WTC11 (cell line): ENCODE measurements at places on chromosomes 5 and 9. TPM values are rescaled to one million over a fixed set of nuclear protein-coding genes. Genes with fewer than 3 reads are reported as not detected.

GRCh38 chr9:136516191-136516654 lies 29.6 kb downstream of the NOTCH1 start:
- no peaks in the 10 kb centered on the region for H3K4me1 ChIP-seq
- no peaks in the 10 kb centered on the region for H3K27me3 ChIP-seq
- H3K4me3 ChIP-seq = no peak overlapping the region

DNA sequence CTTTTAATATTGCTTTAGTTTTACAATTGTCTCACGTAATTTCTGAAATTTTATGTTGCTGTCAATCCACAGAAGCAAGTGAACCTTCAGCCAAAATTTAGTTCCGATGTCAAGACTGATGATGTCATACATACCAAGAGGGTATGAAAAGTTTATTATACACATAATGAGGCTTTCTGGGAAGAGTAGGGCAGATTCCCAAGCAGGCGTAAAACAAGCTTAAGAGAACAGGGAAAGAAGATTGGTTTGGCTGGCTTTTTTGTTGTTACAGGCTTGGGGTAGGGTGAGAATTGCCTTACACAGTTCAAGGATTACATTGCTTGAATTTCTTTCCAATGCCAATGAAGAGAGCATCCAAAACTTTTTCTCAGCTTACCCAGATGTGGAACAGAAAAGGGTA lies 1962.9 kb upstream of the CDH6 start:
- no peak overlapping the region for H3K27ac ChIP-seq
- H3K36me3 ChIP-seq = peaks cover 3% of the 10 kb centered on the region; the same call in 1 of the 2 replicates
- no peaks in the 10 kb centered on the region for H3K27me3 ChIP-seq

- no peaks in the 10 kb centered on the region for H3K36me3 ChIP-seq
- DNase-seq = no peak
- H3K27ac ChIP-seq = no peak overlapping the region
- no peaks in the 10 kb centered on the region for H3K4me1 ChIP-seq
- H3K4me3 ChIP-seq = no peak overlapping the region
- H3K27me3 ChIP-seq = no peaks in the 10 kb centered on the region
Measured at GRCh38 chr9:25917731-25918362, 239.6 kb upstream of the TUSC1 start.

DNA sequence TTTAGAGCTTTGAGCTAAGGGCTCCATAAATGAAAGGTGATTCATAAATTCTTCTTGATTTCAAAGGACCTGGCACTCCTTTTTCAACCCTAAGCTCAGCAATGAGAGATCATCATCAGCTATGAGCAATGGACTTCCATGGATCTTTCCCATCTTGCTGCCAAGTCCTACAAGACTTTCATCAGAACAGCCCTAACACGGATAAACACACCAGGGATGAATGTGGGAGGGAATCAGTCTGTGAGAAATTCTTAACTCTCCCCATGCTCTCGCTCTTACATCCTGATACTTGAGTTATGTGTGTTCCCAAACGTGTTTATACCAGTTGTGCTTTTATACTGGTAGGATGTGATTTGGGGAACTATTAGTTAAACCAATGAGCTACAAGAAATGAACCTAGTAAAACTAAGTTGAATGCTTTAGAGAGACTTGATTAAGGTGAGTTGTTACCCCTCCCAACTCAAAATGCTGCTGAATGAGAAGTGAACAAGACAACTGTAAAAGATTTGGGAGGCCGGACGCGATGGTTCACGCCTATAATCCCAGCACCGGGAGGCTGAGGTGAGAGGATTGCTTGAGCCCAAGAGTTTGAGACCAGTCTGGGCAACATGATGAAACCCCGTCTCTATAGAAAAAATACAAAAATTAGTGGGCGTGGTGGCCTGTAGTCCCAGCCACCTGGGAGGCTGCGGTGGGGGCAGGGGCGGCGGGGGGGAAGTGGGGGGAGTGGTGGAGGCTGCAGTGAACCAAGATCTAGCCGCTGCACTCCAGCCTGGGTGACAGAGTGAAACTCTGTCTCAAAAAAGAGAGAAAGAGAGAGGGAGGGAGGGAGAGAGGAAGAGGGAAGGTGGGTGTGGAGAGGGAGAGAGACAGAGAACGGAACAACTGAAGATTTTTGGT lies 5.2 kb upstream of the RPL26L1 start:
- no peak for DNase-seq
- peaks cover 44% of the 10 kb centered on the region for H3K27me3 ChIP-seq
- H3K27ac ChIP-seq = no peak overlapping the region
- H3K4me3 ChIP-seq = no peak overlapping the region

DNA sequence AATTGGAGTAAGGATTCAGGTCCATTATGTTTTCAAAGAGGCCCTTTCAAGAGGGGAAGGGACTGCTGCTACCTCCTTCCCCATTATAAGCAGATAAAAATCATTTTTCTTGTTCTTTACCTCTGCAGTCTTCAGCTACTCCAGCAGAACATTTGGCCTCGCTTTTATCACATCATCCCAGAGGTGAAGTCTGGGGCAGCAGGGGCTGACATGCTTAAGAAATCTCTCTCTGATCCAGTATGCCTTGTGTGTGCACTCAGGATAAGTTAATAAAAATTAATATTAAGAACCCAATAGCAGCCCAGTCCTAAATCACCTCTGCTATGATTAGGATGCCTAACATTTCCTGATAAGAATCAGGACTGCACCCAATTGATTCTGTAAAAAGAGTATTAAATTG lies 306.9 kb upstream of the NREP start:
- H3K36me3 ChIP-seq = no peaks in the 10 kb centered on the region
- H3K4me3 ChIP-seq = no peak overlapping the region
- no peaks in the 10 kb centered on the region for H3K27me3 ChIP-seq

DNA sequence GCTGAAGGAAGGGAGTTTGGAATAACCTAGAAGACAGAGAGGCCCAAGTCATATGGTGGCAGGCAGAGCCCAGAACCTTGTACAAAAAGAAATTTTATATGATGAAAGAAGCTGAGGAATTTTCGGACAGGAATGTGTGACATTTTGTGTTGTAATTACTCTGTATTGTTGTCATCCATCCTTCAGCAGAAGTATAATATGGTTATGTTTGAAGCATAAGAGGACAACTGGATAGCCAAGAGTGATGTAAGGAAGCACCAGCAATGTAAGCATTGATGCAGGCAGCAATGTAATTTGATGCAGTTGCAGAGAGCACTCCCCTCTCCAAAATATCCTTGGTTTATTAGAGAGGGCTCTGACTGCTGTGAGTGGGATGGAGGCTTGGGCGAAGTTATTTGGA lies 19.1 kb upstream of the SNX2 start:
- no peaks in the 10 kb centered on the region for H3K36me3 ChIP-seq
- no peak for DNase-seq
- no peak overlapping the region for H3K4me3 ChIP-seq

DNA sequence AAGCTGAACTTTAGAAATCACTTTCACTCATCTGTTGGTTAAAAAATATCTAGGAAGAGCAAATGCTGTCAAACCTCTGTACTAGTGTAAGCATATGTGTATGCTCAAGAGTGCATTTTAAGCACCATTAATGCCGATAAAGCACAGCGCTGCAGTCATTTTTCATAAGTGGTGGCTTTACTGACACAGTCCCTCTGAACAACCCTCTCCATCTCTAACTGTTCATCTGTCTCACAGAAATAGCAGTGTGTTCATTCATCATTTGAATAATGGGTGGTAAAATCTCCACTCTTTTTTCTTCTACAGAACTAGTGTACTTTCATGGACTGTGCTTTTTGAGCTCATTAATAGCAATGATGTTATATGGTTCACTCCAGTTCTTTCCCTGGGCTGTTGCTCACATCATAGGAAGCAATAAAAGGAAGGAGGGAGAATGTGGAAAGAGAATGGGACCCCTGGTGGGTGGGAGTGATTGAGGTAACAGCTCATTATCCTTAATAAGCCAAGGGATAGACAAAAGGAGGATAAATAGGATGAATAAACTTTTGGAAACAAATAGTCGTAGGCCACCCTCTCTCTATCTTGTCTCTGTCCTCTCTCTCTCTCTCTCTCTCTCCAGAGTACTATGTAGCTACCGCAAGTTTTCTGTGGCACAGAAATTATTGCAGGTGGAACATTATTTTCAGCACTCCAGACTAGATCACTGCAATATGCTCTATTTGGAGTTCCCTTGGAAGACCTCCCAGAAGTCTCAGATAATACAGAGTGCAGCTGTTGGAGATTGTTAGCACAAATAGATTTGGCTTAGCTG lies 117.9 kb upstream of the PRDM9 start:
- H3K36me3 ChIP-seq = peaks cover 6% of the 10 kb centered on the region; the same call in 1 of the 2 replicates
- no peak overlapping the region for H3K4me3 ChIP-seq
- H3K27me3 ChIP-seq = no peaks in the 10 kb centered on the region
- peaks cover 35% of the 10 kb centered on the region for H3K4me1 ChIP-seq
- no peak for DNase-seq
- H3K27ac ChIP-seq = no peak overlapping the region

- H3K4me1 ChIP-seq = peaks cover 7% of the 10 kb centered on the region
- H3K36me3 ChIP-seq = no peaks in the 10 kb centered on the region
- no peak overlapping the region for H3K27ac ChIP-seq
- peaks cover 29% of the 10 kb centered on the region for H3K27me3 ChIP-seq
Measured at GRCh38 chr5:1152156-1152555, 40.3 kb upstream of the SLC12A7 start.

DNA sequence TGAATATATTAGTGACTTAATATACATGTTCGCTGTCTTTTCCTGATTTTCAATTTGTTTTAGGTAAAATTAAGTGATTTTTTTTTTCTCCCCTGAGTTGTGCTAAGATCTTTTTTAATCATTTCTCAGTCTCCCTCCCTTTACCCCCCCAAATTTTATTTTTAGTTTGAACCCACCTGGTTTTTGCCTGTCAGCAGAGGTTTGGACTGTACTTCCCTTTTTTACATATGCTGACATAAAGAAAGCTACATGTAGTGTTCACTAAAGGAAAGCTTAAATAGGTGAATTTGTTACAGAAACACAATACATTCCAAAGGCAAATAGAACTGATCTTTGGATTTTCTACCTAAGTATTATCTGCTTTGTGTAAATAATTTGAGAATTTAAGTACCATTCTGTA lies 82.2 kb downstream of the IPO11 start:
- H3K36me3 ChIP-seq = peaks cover 8% of the 10 kb centered on the region
- no peak for DNase-seq
- no peaks in the 10 kb centered on the region for H3K27me3 ChIP-seq
- no peak overlapping the region for H3K27ac ChIP-seq

GRCh38 chr5:39337252-39337915 lies 26.9 kb downstream of the C9 start:
- no peak overlapping the region for H3K27ac ChIP-seq
- peaks cover 15% of the 10 kb centered on the region for H3K36me3 ChIP-seq
- H3K4me3 ChIP-seq = no peak overlapping the region
- no peak for DNase-seq
- H3K4me1 ChIP-seq = peaks cover 14% of the 10 kb centered on the region

DNA sequence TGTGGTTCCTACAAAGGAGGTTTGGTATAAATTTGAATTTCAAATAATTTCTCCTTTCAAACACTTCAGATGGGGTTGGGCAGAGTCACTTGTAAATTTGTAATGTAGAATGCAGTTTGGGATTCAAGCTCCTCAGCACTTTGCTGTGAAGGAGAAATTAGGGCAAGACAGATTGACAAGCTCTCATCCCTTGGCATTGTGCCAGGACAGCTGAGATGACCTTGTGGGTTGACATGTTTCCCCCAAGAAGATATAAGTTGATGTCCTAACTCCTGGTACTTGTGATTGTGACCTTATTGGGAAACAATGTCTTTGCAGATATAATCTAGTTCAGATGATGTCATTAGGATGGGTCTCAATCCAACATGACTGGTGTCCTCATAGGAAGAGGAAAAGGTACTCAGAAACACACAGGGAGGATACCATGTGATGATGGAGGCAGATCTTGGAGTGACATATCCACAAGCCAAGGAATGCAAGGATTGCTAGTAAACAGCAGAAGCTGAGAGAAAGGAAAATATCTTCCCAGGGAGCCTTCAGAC lies 408.3 kb downstream of the MED10 start:
- no peaks in the 10 kb centered on the region for H3K4me1 ChIP-seq
- H3K27ac ChIP-seq = no peak overlapping the region
- no peak overlapping the region for H3K4me3 ChIP-seq
- no peak for DNase-seq
- H3K27me3 ChIP-seq = peaks cover 3% of the 10 kb centered on the region

DNA sequence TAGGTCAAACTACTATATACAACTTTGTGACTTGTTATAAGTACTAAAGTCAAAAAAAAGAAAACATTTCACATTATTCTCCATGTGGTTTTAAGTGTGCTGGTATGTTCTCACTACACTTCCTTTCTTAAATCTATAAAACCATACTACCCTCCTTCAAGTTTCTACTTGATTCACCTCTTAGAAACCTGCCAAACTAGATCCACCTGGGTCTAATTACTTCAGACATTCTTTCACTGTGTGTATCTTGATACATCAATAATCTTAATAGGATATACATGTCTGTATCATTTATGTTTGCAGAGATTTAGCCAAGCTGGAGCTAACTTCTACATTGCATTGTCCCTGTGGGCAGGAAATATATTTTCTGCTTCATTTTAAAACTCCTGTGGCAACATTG lies 1012.6 kb downstream of the EFNA5 start:
- peaks cover 8% of the 10 kb centered on the region for H3K36me3 ChIP-seq
- no peaks in the 10 kb centered on the region for H3K27me3 ChIP-seq
- H3K4me1 ChIP-seq = peaks cover 3% of the 10 kb centered on the region; the same call in 1 of the 2 replicates
- H3K27ac ChIP-seq = no peak overlapping the region
- no peak overlapping the region for H3K4me3 ChIP-seq

GRCh38 chr5:41935544-41935943 lies 10.5 kb downstream of the FBXO4 start:
- H3K27ac ChIP-seq = no peak overlapping the region
- H3K27me3 ChIP-seq = no peaks in the 10 kb centered on the region; the same call in 1 of the 2 replicates
- DNase-seq = no peak
- peaks cover 8% of the 10 kb centered on the region; the same call in 1 of the 2 replicates for H3K4me1 ChIP-seq

- peaks cover 44% of the 10 kb centered on the region for H3K4me1 ChIP-seq
- no peak overlapping the region for H3K4me3 ChIP-seq
- no peak overlapping the region for H3K27ac ChIP-seq
- H3K27me3 ChIP-seq = no peaks in the 10 kb centered on the region
- DNase-seq = no peak
- H3K36me3 ChIP-seq = no peaks in the 10 kb centered on the region
Measured at GRCh38 chr5:72160959-72161358, 53.7 kb downstream of the MAP1B start.

- no peak overlapping the region for H3K27ac ChIP-seq
- peaks cover 10% of the 10 kb centered on the region for H3K27me3 ChIP-seq
- DNase-seq = no peak
- peaks cover 22% of the 10 kb centered on the region for H3K4me1 ChIP-seq
Measured at GRCh38 chr5:112412346-112412745, 6.7 kb downstream of the EPB41L4A start.

DNA sequence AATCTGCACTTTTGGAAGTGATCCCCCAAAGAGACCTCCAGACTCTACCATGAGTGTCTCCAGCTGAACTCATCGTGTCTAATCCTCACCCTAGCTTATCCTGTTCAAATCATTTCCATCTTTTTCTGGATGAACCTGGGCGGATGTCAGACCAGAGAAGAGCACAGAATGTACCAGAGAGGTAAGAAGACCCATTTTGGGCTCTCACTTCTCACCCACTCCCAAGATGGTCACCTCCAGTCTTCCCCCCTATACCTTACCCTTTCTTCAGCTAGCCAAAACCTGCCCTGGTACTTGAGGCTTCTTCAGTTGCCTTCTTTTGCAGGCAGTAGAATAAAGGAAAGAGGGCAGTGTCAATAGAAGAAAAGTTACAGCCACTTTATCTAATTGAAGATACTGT lies 27.9 kb upstream of the ANXA2R start:
- DNase-seq = no peak
- H3K27ac ChIP-seq = no peak overlapping the region
- H3K4me3 ChIP-seq = peak overlapping the region; percentile 87
- peaks cover 26% of the 10 kb centered on the region for H3K4me1 ChIP-seq
- H3K36me3 ChIP-seq = peaks cover 15% of the 10 kb centered on the region
- H3K27me3 ChIP-seq = no peaks in the 10 kb centered on the region

- no peaks in the 10 kb centered on the region for H3K27me3 ChIP-seq
- DNase-seq = no peak
- no peak overlapping the region for H3K27ac ChIP-seq
- no peaks in the 10 kb centered on the region for H3K36me3 ChIP-seq
Measured at GRCh38 chr9:130918101-130918825, 20.8 kb downstream of the FIBCD1 start.

Gene BARX1
- 8.9 to 10.6 TPM (median 9.0 TPM) in 3 replicates for total RNA-seq

Gene SLC6A7
- 0.04 TPM in 1 of 3 replicates, not detected in the others for total RNA-seq

Gene CDKN2B
- total RNA-seq = 0.13 to 0.73 TPM (median 0.46 TPM) in 3 replicates
